Retinal pigment epithelial cell (primary cell): ENCODE measurements at places on chromosomes 2 and 18.

DNA sequence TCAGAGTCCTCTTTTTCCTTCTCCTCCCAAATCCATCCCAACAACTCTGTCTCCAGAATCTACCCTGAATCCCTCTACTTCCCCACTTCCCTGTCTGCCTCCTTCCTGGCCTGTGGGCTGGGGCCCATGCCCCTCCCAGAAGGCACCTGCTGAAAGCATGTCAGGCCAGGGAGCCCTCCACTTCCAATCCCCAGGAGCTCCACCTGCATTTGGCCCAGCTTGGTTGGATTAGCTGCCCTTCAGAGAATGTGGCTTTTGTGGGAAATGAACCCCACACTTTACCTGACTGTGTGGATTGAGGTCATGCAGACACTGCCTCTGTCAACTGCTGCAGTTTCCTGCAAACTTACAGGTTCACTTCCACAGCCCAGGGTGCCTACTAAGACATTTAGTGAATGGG, 58.5 kb downstream of the ACOXL start:
- no peak for DNase-seq

- no peak for DNase-seq
Measured at GRCh38 chr18:12046046-12046750, 47.4 kb upstream of the ANKRD62 start.

DNA sequence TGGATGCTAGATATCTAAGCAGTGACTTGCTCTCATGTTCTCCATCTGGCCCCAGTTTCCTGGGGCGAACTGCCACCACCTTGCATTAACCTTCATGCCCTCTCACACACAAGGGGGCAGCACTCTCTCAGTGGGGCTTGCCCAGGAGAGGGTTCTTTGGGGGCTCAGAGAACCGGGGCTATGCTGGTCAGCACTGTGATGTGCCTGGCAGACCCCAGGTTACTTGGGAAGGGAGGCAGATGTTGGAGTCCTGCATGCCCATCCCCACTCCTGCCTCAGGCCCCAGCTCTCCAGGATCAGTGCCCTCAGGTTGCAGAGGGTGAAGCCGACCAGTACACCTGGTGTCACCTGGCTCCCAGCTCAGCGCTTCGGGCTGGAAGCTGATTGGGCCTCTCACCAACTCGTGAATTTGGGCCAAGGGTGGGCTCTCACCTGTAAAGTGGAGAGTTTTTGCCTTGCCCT, 396.2 kb upstream of the HS6ST1 start:
- DNase-seq = no peak

GRCh38 chr2:236133410-236134012, 34.7 kb downstream of the GBX2 start:
- no peak for DNase-seq

GRCh38 chr2:173136599-173136998, 61.0 kb downstream of the MAP3K20 start:
- DNase-seq = no peak

DNA sequence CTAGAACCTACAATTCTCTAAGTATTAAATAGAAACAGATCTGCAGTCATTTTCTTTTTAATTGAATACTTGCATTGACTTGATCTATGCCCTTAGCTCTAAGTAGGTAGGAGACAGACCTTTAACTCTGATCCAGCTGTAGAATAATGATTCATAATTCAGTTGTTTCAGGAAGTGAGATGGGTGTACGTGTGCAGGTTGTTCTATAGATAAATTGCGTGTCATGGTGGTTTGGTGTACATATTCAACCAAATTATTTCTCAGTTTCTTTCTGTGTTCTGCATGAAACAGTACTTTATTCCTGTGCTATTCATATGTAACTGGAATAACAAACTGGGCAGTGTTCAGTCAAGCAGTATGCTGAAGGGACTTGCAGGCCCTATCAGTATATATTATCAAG, 34.3 kb upstream of the CD226 start:
- no peak for DNase-seq

- no peak for DNase-seq
Measured at GRCh38 chr2:98452396-98453027, 7.9 kb downstream of the INPP4A start.

- DNase-seq = peak; percentile 56
Measured at GRCh38 chr2:85536479-85536878, 2.5 kb upstream of the MAT2A start.

GRCh38 chr18:66395671-66396218, 208.1 kb downstream of the CDH19 start:
- no peak for DNase-seq

DNA sequence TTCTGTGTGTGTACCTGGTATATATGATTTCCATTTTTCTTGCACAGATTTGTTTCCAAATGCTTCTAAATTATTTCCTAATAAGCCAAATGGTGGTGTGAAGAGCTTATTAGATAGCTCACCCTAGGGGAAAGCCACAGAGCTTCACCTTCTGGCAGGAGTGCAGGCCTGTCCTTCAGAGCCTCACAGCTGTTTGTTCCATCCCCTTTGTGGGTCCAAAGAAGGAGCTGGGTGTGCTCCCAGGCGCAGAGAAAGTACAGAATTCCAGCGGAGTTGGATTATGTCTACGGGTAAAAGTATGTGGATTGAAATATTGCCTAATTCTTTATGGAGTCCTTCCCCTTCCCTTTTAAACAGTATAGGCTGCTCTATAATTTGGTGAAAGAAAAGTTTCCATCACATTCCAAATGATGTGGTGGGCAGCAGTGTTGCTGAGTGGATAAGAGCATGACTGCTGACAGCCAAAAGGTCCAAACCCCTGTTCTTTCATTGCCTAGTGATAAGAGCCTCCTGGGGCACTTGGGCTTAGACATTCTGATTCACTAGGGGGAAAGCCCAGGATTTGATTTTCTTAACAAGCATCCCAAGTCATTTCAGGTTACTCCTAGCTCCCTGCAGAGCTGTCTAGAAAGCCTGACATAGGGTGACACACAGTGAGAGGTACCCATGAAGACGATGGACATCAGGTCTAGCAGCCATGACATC, 86.6 kb downstream of the WDSUB1 start:
- DNase-seq = no peak

DNA sequence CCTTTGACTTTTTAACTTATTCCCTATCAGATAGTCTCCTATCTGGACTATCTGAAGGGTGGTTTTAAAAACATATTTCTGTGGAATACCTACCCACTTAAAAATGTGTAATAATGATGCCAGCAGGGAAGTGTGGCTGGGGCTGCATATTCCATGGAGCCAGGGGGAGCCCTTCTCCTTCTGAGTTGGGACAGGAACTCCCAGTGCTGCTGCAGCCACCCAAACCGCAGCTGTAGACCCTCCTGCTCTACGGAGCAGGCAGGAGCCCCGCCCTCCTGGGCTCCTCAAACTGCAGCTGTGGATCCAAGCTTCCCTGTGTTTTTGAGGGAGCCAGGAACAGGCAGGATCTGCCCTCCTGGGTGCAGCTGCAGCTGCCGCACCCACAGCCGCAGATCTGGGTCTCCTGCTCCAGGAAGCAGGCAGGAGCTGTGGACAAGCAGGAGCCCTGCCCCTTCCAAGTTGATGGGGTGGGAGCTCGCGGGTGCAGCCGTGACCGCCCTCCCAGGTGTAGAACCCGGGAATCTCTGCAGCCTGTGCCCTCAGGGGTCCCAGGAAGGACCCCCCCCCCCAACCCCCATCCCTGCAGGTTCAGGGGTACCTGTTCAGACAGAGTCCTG, 57.8 kb downstream of the PDK1 start:
- DNase-seq = no peak
